ENCODE measurements at places on chromosomes 4 and X.

DNA sequence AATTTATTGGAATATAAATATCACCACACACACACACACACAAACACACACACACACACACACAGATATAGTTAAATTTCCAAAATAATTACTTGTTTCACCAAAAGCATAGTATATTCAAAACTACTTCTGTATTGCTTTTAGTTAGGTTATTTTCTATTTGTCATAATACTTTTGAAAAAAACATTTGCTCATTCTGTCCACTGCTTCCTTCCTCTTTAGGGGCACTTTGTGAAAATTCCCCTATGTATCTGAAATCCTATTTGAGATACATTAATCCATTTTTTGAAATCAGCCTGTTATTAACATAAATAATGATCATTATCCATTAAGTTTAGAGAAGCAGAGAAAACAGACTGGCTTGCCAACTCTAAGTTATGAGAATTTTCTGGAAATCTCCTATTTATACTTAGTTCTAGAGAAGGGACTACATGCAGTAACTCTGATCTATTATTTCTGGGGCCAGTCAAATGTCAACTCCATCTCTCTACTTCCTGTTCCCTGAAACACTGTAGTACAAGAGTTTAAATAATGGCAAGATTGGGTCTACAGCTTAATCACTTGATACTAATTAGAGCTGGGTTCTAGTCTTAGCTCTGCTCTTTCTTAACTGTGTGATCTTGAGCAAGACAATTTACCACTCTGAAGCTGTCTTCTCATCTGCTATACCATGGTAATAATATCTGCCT, 54.4 kb upstream of the GPR174 start:
- DNase-seq: no peak

DNA sequence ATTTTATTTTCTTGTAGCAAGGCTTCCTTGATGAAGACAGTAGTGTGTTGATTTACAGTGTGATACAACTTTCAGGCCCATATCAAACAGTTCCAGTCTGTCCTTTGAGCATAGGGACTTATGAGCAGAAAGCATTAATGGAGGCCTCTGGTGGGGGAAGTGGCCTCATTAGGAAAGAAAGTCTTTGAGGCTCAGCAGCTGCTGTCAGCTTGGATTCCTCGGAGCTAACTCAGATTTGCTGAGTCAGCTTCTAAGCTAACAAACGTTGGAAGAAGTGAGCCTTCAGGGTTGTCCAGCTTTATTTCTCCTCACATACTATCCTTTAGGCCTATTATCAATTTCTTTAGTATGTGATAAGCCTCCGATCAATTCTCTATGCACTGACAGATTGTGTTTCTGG, 15.8 kb upstream of the SFRP2 start:
- DNase-seq: no peak

- no peak for DNase-seq
Measured at GRCh38 chr4:69984030-69984443, 11.7 kb upstream of the STATH start.

- no peak for DNase-seq
Measured at GRCh38 chr4:47624031-47624441, 139.0 kb downstream of the ATP10D start.

DNA sequence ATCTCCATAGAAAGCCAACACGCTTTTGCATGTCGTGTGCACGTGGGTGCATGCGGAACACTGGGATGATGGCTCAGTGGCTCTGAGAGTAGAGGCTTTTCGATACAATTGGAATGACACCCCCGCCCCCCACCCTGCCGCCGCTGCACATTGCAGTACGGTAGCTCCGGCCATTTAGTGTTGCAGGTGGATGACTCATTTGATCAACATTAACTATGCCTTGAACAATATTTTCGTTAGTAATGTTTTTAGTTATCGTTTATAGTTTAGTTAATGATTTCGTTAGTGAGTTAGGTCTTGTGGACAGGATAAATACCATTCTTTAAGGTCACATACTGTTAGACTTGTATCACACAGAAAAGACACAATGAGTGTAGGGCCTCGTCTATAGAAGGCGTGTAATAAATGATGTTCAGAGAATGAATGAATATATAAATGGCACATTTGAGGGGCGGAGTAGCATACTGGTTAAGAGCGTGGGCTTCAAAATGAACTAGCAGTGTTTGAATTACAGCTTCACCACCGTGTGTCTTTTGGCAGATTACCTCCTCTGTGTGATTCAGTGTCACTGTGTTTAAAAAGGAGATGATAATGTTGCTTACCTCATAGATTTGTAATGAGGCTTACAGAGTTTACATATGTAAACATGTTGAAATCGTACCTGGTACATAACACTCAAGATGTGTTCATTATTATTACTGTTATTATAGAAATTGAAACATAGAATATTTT, 67.2 kb upstream of the TENM3 start:
- no peak for DNase-seq

GRCh38 chr4:14193601-14194000, 566.1 kb upstream of the BOD1L1 start:
- DNase-seq: no peak

GRCh38 chrX:38923451-38923969, 122.3 kb downstream of the MID1IP1 start:
- no peak for DNase-seq

- DNase-seq: no peak
Measured at GRCh38 chr4:68683034-68683433, 12.6 kb upstream of the UGT2B15 start.

DNA sequence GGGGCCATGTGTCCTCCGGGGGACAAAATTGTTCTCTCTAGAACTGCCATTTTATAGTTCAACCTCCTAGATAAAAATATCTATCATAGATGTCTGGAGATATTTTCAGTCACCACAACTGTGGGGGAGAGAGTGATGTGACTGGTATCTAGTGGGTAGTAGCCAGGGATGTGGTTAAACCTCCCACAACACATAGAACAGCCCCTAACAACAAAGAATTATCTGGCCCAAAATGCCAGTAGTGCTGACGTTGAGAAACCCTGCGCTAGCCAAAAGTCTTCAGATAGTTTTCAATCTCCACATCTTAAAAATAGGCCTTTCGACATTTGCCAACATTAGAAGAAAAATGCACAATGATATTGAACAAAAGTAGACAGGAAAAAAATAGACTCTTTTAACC, 19.0 kb upstream of the SUPT20HL2 start:
- no peak for DNase-seq

- no peak for DNase-seq
Measured at GRCh38 chrX:65035446-65035770, 59.2 kb upstream of the ZC4H2 start.

GRCh38 chr4:152462695-152463094, 73.2 kb downstream of the FBXW7 start:
- no peak for DNase-seq

GRCh38 chr4:18180892-18181291, 159.3 kb upstream of the LCORL start:
- DNase-seq: no peak

- DNase-seq: no peak
Measured at GRCh38 chrX:116345958-116346357, 90.4 kb upstream of the SLC6A14 start.

DNA sequence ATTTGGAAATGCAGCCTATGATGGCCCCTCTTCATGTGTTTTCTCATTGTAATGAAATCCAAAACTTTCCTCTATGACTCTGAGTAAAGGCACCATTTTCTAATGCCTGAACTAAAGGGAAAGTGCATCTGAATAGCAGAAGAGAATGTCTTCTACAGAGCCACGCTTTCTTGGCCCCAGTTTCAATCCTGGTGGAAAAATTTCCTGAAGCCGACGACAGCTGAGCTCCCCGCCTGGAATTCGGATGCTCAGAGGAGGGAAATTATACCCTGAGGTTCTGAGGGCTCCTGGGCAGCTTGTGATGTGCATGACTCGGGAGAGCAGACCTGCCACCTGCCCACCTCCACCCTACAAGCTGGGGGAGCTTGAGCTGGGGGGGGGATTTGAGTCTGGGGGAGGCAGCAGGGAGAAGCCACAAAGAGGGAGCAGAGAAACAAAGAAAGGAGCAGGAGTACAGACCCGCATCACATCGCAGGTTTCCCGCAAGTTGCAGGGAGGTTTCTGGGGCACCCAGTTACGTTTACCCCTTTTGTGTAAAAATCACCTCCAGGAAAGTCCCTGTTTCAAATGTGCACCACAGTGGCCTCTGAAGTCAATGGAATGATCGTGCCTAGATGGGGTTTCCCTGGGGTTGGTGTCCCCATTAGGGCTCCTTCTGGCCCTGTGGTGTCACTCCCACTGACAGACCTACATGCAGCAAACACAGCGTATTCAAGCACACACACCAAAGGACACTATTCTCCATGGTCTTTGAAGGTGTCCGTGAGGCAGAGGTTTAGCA, 145.6 kb upstream of the RBPJ start:
- DNase-seq: no peak

DNA sequence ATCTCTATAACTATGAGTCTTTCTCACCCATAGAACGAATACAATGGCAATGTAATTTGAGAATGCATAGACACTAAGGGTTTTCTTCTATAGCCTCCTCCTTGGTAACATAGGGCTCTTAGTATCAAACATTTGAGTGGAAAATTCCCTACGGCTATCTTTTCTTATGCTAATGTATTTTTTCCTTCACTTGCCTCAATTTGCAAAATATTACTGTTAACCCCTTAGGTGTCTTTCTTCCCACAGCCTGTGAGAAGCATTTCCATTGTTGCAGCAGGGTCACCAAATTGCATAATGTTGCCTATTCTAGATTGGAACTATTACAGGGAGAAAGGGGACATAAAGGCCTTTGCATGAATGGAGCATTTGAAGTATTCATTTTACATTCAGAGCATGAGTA, 140.5 kb upstream of the RAPGEF2 start:
- DNase-seq: no peak

DNA sequence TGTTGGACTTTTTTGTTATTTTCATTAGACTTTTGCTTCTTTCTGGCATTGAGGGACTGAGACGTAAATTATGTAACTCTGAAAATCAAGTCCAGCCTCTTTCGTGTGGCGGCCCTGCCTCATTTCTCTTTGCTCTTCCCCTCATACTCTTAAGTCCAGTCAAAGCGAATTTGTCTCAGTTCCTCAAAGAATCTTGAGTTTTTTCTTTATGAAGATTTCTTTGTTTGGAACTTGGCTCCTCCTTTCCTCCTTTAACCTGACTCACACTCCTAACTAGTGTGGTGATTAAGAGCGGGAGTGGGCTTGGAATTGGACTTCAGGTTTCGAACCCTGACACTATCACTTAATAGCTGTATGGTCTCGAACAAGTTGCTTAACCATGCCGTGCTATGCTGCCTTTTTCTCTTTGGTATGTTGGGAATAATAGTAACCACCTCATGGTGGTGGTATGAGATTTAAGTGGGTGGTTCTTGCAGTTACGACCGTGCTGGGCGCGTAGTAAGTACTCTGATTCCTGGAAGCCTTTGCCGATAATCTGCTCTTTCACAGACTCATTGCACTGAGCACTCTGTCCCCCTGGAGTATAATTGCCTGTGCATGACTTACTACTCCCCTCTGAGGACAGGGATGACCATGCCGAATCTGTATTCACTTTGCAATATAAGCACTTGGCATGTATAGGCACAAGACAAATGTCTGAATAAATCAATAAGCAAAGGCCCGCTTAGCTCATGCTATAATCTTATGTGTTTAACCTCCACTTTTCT, 19.1 kb downstream of the FNIP2 start:
- DNase-seq: no peak

GRCh38 chr4:87853108-87853507, 20.3 kb downstream of the MEPE start:
- DNase-seq: no peak

DNA sequence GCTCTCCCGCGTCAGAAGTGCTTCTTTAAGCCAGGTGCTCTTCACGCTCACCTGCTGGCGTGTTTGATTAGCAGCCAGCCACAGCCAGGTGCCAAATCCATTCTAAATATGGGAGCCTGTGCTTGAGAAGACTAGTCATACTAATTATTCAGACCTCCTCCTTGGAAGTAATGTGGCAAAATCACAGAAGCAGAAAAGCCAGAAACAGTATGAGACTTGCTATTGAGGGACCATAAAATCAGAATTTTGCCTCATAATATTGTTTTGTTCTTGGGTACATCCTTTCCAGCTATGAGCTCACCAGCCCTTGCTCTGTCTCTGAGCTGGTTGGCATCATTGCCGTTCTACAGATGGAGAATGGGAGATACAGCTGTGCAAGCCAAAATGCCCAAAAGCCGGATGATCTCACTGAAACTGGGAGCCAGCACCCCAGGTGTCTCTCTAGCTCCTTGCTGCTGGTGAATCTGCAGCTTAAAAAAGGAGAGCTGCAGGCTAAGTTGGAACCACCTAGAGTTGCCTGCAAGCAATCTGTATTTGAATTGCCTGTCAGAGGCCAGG, 205.4 kb downstream of the SHROOM3 start:
- no peak for DNase-seq

DNA sequence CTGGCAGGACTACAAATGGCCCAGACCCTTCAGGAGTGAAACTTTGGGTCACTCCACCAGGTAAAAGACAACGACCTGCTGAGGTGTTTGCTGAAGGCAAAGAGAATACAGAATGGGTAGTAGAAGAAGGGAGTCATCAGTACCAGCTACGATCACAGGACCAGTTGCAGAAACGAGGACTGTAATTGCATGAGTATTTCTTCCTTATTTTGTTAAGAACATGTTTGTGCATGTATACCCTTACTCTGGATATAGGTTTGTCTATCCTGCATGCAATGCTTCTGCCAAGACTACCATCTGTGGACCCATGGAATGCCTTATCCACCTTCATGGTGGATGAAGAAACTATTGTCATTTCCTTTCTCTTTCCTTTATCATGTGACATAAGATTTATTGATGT, 48.1 kb upstream of the BCLAF3 start:
- DNase-seq: no peak

- DNase-seq: no peak
Measured at GRCh38 chr4:157819693-157820464, 352.9 kb downstream of the GASK1B start.

DNA sequence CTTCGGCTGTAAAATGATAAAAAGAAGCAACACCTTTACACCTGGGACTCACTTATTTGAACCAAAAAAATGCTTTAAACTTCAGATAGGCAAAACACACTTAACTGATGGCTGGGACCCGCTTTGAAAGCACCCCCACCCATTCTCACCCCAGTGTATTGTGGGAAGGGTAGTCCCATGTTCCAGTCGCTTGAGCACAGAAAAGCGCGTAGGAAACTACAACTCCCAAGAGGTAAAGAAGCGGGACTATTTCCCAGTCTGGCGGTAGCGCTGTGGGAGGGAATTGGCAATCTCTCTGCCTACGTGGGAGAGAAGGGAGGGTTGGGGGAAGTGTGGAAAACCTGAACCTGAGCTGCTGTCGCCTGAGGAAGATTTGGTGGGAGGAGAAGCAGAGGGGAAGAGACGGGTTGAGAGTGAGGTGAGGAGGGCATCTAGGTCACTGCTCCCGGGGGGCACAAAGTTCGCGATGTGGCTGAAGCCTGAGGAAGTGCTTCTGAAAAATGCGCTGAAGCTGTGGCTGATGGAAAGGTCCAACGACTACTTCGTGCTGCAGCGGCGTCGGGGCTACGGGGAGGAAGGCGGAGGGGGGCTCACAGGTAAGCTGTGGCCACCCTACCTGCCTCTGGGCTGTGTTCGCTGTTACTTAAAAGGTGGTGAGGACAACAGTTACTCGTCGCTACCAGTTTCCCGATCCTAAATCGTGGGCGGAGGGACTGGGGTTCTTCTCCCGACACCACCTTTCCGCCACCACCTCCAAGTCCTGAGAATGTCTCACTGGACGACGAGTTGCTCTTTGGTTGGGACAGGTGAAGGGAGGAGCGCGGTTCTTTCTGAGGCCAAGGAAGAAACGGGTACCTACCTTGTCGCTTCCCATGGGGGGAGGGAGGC, at the start of gene TBC1D8B:
TBC1D8B (plus strand) TSS at position 286 of the 888 bp plus-strand sequence; CDS start at position 467, 181 bp downstream.
- no peak for DNase-seq

GRCh38 chr4:169283114-169283509, 12.4 kb upstream of the SH3RF1 start:
- no peak for DNase-seq

GRCh38 chr4:139171876-139172691, 4.9 kb downstream of the ELF2 start:
- DNase-seq: no peak

All from stimulated activated CD8-positive, alpha-beta memory T cell treated with anti-CD3 and anti-CD28 coated beads, Interleukin-15, amount 100 ng/mL, for 24 hours (primary cell).